Effector memory CD8-positive, alpha-beta T cell (primary cell): ENCODE measurements at places on chromosomes 12 and 14.

DNA sequence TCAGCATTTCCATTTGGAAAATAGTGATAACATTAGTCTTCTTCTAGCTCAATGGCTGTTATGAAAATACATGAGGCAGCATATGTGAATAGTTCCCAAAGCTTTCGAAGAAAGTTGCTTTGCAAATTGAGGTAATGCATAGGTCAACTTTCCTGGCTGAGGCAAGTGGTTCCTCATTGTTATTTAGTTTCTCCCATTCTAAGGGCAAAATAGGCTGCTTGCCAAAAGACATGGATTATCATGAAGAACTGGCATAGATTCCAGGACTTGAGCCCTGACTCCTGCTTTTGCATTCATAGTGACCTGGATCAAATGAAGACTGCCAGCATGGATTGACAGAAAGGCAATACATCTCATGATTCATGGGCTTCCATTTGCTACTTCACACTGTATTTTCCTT lies 35.7 kb downstream of the LRFN5 start:
- DNase-seq = no peak

- DNase-seq = no peak
Measured at GRCh38 chr12:88860851-88861250, 280.6 kb upstream of the KITLG start.

DNA sequence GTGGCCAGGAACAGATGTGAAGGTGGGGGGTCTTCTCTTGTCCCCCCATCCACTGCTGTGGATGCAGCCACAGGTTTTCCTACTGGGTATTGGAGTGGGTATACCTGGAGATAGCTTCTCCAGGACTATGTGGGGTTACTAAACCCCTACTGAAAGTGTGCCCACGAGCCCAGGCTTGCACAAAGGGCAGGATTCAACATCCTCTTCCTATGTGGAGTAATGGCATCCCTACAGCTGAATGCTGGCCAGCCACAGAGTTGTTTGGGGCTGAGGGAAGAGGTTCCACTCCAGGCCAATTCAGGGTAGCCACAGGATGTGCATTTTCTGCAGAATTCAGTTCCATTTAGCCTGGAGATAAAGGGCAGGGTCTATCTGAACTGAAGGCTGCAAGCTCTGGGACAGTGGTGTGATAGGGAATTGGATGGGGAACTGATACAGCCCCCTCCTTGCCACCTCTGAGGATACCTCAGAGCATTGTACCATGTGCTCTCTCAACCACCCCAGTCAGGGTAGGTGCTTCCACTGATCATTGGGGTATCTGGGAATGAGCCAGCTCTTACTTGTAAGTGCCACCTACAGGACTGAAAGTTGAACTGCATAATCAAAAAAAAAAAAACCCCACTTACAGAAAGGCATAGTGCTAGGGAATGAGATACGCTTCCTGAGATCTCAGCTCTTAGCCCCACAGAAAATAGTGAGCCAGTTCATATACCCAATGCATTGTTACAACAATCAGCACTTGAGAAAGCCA lies 187.1 kb downstream of the KITLG start:
- DNase-seq = no peak

- no peak for DNase-seq
Measured at GRCh38 chr14:35221462-35221861, 70.7 kb upstream of the PSMA6 start.
